Brain (organoid and tissue), 16 donors: ENCODE measurements at places on chromosomes 12 and 14. TPM values are rescaled to one million over a fixed set of nuclear protein-coding genes. Genes with fewer than 3 reads are reported as not detected.

DNA sequence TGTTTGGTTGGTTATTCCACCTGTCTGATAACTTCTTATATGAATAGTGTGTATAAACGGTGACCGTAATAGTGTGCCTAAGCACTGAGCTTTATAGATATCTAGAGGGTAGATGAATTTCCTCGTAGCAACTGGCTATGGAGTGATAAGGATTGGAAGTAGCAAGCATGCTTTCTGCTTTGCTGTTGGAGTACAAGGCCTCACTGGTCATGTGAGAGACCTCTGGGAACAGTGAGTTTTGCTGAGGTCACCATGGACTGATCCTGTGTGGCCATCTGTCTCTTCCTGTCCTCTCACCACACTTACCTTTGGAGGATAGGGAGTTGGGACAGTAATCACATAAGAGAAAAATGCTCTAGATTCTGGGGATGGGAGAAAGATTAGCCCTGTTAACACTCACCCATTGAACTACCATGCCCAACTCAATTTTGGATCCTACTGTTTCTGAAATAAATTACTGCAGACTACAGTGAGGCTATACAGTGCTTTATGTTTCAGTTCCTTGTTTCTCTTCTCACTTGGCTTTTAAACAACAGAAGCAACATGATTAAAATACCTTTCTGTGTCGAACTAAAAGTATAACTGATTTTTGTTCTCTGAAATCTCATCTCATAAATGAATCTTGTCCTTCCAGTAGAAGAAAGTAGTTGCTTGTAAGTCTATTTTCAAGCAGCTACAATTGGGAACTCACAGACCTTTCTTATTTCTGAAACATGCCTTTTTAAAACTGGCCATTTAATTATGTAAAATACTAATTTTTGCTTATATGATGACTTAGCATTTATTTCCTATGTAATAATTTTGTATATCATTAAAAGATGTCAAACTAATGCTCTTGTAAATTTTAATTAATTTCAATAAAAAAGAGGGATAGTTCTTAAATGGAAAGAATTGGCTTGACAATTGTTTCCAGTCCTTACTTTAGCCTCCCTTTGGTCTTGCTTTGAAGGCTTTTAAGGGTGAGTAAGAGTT, 8.3 kb downstream of the TMX1 start:
- DNase-seq: no peak

GRCh38 chr14:86257973-86258372, 728.0 kb downstream of the FLRT2 start:
- DNase-seq: no peak

GRCh38 chr12:15846887-15847286, 35.3 kb upstream of the STRAP start:
- no peak for DNase-seq

- DNase-seq: no peak
Measured at GRCh38 chr12:117018276-117018675, 80.9 kb downstream of the TESC start.

DNA sequence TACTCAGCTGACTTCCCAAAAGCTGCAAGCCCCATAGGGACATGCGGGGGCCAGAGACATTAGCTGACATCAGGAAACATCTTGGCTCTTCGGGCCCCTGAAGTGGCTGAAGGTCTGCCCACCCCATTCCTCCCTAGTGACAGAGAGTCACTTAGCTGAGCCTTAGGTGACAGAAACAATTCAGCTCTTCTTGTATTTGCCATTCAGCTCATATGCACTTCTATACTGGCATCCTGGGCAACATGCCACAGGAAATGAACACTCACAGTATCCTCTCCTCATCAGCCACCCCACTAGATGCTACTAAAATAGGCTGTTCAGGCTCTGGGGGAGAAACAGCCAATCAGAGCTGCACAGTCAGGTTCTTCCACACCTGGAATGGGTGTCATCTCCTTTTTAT, 3.4 kb downstream of the DCTN2 start:
- DNase-seq: peak; percentile 7

GRCh38 chr14:35380794-35381193, 23.8 kb downstream of the NFKBIA start:
- DNase-seq: no peak

- DNase-seq: no peak
Measured at GRCh38 chr12:32033406-32033805, 73.2 kb upstream of the BICD1 start.

DNA sequence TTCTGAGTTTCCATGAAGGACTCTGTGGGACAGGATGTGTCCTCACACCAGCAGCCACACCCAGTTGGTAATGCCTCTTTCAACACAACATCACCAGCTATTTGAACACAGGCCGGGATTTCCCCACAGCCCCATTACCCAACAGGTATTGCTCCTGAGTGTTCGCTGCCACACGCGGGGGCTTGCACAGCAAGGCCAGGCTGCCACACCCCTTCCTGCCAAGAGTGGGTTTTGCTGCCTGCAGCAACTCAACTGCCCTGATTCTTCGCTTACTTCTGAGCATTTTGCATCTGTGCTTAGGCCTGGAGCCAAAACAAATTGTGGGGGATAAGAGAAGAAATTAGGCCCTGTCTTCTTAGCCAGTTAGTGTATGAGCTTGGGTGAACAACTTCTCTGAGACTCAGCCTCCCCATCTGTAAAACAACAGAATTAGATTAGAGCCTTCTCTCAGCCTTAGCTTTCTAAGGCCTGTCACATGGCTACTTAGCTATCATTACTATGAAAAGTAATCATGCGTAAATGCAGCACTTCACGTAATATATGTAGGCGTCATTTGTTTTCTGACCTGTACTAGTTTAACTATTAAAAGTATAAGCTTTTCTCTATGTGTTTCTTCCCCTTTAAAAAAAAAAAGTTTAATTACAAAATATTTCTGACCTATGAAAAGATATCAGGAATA, 20.0 kb downstream of the CKAP4 start:
- no peak for DNase-seq

GRCh38 chr12:121533394-121534090, 47.3 kb downstream of the KDM2B start:
- no peak for DNase-seq

DNA sequence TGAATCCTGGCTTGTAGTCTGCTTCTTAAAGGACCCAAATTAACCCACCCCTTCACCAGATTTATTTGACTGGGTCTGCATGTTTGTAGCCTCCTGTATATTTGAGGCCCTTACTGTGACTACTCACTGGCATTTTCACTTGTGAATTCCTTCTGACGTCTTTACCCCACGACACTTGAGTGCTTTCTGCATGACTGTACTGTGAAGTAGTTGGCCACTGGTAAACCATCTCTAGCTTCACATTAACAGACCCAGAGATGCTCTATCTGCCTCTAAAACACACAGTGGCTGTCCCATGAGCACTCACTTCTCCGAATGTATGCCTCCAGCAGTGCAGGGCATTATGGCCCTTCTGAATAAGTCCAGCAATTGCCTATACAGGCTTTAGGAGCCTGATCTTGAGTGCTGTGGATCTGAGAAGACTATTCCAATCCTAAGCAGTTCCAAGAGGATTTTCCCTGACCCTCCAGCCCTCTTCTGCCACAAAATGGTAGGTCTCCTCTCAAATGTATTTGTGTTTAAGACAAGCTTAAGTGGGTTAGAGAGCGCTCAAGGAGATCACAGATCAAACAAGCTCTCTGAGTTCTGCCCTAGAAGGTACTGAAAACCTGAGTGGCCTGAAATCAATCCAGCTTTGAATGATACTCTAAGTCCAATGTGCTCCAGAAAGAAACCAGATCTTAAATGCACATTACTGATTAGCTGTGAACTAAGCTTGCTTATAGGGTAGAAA, 534.7 kb downstream of the RPS29 start:
- DNase-seq: no peak

GRCh38 chr12:13179211-13180074, 17.1 kb upstream of the EMP1 start:
- peak; percentile 99 for DNase-seq

GRCh38 chr12:128685903-128686475, 137.8 kb downstream of the SLC15A4 start:
- no peak for DNase-seq

DNA sequence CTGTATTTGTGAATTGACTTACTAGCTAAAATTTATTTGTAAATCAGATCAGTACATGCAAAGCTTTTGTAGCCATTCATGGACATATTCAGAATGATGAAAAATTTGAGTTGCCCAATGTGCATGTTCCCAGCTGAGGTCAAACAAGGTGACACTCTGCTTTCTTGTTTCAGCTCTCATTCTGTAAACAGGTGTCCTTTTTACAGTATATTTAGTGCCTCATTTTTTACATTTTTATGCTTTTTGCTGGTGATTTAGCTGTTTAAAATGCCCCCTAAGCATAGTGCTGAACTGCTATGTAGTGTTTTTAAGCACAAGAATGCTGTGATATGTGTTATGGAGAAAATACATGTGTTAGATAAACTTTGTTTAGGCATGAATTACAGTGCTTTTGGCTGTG, 76.3 kb downstream of the MIA2 start:
- DNase-seq: no peak

DNA sequence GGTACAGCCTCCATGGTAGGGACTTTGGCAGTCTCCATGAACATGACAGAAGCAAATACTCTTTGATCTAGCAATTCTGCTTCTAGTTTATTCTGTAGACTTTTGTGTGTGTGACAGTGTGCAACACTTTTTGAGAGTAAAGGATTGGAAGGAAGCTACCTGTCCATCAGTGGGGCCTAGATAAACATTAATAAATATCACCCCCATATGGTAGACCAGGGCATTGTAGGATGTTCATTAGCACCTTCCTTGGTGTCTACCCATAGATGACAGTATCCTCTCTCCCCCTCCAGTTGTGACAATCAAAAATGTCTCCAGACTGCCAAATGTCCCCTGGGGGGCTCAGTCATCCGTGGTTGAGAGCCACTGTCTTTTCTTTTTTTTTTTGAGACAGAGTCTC, 10.8 kb downstream of the SNRNP35 start:
- DNase-seq: no peak

GRCh38 chr12:9256341-9256740, 48.1 kb upstream of the PZP start:
- no peak for DNase-seq

GRCh38 chr14:58637040-58637390, 747 bp upstream of the DACT1 start:
- peak; percentile 79 for DNase-seq

DNA sequence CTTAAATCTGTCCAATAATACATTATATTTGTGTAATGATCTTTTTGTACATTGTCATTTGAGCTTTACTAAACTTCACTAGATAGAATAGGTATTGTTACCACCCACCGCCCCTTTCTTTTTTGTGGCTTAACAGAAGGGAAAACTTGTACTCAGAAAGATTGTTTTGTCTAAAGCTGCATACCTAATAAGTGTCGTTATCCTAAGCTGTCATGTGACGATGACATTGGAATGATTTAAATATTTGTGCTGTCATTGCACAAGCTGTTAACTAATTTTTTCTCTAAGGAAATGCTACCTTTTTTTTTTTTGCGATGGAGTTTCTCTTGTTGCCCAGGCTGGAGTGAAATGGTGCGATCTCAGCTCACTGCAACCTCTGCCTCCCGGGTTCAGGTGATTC, 3.6 kb downstream of the DIP2B start:
- DNase-seq: no peak

GRCh38 chr12:52137746-52138145, 54.1 kb downstream of the KRT80 start:
- DNase-seq: no peak

DNA sequence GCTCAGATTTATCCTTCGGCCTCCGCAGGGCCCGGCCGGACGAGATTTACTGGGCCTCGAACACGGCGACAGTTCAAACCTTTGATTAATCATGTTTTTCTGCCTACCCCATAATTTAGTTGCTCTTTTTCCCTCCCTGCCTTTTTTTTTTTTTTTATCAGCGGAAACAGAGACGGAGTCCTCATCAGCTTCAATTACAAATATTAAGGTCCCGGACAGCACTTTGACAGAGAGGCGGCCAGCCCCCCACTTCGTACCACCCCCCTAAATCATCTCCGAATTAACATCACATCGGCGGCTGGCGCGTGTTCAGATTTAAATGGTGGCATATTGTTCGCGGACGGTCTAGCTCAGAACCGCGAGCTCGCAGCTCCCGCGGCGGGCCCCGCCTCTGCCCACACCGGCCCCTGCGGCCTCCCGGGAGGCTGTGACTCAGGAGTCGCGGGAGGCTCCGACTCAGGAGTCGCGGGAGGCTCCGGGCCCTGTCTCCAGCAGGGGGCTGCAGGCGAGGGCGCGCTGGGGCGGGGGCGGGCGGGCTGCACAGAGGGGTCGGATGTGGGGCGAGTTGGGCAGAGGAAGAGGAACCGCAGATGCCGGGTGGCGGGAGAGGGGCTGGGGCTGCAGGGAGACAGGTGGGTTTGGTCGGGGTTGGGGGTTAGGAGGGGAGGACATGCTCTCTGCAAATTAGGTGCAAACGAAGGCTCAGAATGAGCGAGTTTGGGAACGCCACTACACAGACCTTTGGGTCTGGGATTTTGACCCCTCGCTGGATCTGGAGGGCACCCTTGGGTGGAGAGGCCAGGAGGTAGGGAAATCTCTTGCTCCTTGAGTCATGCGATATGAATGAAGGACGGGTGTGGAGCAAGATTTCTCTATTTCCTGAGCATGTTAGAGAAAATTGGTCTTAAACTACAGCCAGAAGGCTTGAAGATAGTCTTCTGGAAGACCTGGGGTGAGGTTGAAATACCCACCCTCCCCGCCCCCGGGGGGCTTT, 19.6 kb upstream of the ATP5MC2 start:
- peak; percentile 75 for DNase-seq

DNA sequence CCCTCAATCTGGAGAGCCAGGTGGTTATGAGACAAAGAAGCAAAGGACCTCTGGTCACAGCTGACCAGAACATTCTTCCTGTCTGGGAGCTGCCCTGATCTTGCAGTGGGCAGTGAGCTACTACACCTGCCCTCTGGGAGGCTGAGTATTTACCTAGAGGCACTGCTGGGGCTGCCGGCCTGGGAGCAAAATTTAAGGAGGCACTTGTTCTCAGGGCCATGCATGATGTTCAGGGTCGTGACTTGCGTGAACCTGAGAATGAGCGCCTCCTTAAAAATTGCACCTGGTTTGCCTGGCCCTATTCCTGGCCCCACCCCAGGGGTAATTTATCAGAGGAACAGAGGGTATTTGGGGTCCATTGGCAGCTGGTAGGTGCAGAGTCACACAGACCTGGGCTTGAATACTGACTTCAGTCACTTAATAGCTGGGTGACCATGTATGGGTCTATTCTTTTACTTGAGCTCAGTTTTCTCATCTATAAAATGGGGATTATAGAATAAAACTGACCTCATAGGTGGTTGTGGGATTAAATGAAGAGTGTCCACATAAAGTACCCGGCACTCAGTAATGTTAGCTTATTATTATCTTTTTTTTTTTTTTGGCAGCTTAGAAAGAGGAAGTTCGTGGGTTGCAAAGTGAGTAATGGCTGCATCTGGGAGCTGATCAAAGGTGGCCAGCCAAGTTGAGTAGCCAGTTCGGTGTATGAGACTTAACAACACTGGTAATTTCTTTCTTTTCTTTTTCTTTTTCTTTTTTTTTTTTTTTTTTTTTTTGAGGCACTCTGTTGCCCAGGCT, 107.4 kb upstream of the MED13L start:
- DNase-seq: no peak

GRCh38 chr12:64170024-64170423, 52.1 kb downstream of the KICS2 start:
- no peak for DNase-seq

LRCOL1 gene
- 0.46 TPM for polyA plus RNA-seq

GALNT8 gene
- 9.8 TPM for polyA plus RNA-seq

HECTD1 gene
- polyA plus RNA-seq: 57.7 TPM

BRMS1L gene
- 4.1 TPM for polyA plus RNA-seq

CCDC85C gene
- polyA plus RNA-seq: 41.4 TPM

FOXA1 gene
- 20.9 TPM for polyA plus RNA-seq

SLC25A47 gene
- 0.27 TPM for polyA plus RNA-seq

P2RX2 gene
- not detected for polyA plus RNA-seq

RPS26 gene
- polyA plus RNA-seq: 755 TPM

FOXG1 gene
- 28.3 TPM for polyA plus RNA-seq

PXMP2 gene
- 66.0 TPM for polyA plus RNA-seq

CCDC184 gene
- polyA plus RNA-seq: 8.9 TPM
